ENCODE measurements at places on chromosomes 2 and 18.

GRCh38 chr18:649341-649740 lies 8.1 kb upstream of the TYMS start:
- H3K27me3 ChIP-seq = peaks cover 4% of the 10 kb centered on the region
- DNase-seq = no peak
- no peak overlapping the region for H3K4me3 ChIP-seq
- H3K27ac ChIP-seq = no peak overlapping the region
- no peaks in the 10 kb centered on the region for H3K36me3 ChIP-seq

GRCh38 chr2:25213229-25213628 lies 44.8 kb upstream of the POMC start:
- no peaks in the 10 kb centered on the region for H3K36me3 ChIP-seq
- DNase-seq = no peak
- H3K27ac ChIP-seq = no peak overlapping the region

GRCh38 chr2:225742487-225742886 lies 343.0 kb downstream of the NYAP2 start:
- H3K4me3 ChIP-seq = no peak overlapping the region
- H3K36me3 ChIP-seq = no peaks in the 10 kb centered on the region
- no peaks in the 10 kb centered on the region for H3K4me1 ChIP-seq
- H3K27me3 ChIP-seq = no peaks in the 10 kb centered on the region
- H3K27ac ChIP-seq = no peak overlapping the region

DNA sequence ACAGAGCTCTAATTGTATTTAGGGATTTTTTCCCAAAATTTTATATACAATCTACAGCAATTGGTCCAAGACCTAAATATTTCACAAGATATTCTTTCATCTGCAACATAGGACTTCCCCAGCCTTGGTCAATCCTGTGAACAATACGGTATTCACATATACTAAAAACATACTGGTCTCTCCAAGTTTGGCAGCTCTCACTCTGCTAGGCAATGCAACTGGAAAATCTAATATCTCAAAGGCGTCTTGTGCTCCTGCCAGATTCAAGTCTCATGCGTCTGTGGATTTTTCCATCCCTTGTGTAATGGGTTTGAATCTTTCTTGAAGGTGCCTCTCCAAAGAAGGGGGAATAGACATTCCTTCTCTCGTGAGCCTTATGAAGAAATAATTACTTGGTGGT lies 27.4 kb upstream of the MBOAT2 start:
- H3K27me3 ChIP-seq = no peaks in the 10 kb centered on the region
- peaks cover 19% of the 10 kb centered on the region for H3K4me1 ChIP-seq
- H3K27ac ChIP-seq = no peak overlapping the region
- H3K36me3 ChIP-seq = no peaks in the 10 kb centered on the region
- no peak for DNase-seq

DNA sequence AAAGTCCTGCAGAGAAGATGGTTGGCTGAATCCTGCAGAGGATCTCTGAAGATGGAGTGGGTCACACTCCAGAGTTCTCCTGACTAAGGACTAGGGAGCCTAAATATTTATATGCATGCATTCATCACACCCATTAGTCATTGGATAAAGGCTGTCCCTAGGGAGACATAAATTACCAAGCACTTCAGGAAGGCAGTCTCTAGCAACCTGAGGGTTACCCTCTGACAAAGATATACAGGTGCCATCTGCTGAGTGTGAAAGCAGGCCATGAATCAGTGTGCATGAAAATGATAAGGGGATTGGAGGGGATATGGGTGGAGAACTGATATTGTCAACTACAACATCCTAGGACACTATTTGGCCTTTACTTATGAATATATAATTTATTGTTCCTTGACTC lies 294.8 kb upstream of the DDX18 start:
- DNase-seq = no peak
- no peaks in the 10 kb centered on the region for H3K36me3 ChIP-seq
- no peak overlapping the region for H3K4me3 ChIP-seq
- no peaks in the 10 kb centered on the region for H3K4me1 ChIP-seq
- H3K27me3 ChIP-seq = no peaks in the 10 kb centered on the region
- no peak overlapping the region for H3K27ac ChIP-seq

- no peaks in the 10 kb centered on the region for H3K27me3 ChIP-seq
- no peaks in the 10 kb centered on the region for H3K4me1 ChIP-seq
- DNase-seq = no peak
- H3K27ac ChIP-seq = no peak overlapping the region
Observed at GRCh38 chr2:190599073-190599472, 49.8 kb upstream of the NAB1 start.

GRCh38 chr2:61268249-61268648 lies 106.3 kb downstream of the C2orf74 start:
- H3K4me3 ChIP-seq = no peak overlapping the region
- no peak for DNase-seq
- peaks cover 47% of the 10 kb centered on the region for H3K36me3 ChIP-seq
- no peaks in the 10 kb centered on the region for H3K27me3 ChIP-seq

Data from lower lobe of right lung (tissue), 2 donors.